ENCODE measurements at places on chromosomes 5 and 9. TPM values are rescaled to one million over a fixed set of nuclear protein-coding genes. Genes with fewer than 3 reads are reported as not detected.

Gene CYFIP2
- 96.6 TPM for total RNA-seq

Gene NSG2
- 0.29 TPM for total RNA-seq

Gene SLC1A3
- 24.1 TPM for total RNA-seq

Gene GABBR2
- not detected for total RNA-seq

Gene RGS7BP
- total RNA-seq, result 11.7 TPM

Gene PRRC2B
- 148 TPM for total RNA-seq

Gene LPCAT1
- total RNA-seq, result 30.8 TPM

GRCh38 chr5:40238066-40238745 lies 441.5 kb upstream of the PTGER4 start:
- no peak for DNase-seq

DNA sequence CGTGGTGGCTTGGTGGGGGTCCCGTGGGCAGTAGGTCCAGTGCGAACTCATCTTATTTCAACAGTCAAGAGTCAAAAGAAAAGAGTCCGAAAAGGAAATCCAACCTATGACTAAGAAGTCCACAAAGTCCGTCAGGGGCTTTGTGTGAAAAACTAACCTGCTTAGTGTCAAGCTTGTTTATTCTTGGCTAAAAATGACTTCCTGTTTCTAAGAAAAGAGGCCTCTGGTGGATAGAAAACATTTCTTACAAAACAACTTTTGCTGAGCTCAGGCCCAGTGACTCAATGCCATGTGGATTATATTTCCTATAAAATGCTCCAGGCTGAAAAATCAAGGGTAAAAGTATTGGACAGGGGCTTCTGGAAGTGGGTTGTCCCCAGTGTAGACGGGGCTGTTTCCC lies 105.9 kb downstream of the GADD45G start:
- DNase-seq, result no peak

- no peak for DNase-seq
Measured at GRCh38 chr5:34854459-34855174, 15.7 kb downstream of the TTC23L start.

DNA sequence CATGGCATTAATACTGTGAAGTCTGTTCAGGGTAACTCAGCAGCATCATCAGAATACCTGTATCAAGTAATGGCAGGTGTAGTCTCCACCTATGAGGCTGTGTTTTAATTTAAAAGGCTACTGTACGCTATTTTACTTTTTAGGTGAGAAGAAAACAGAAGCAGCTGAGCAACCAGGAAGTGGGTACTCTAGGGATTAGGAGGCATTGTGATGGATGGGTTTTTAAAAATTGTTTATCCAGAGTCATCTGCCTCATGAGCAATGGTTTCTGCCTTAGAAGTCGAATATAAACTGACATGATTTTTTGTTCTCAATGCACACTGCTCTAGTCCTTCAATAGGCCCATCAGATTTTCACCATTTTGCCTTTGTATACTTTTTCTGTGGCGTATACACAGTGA lies 42.6 kb downstream of the PSIP1 start:
- DNase-seq, result no peak

DNA sequence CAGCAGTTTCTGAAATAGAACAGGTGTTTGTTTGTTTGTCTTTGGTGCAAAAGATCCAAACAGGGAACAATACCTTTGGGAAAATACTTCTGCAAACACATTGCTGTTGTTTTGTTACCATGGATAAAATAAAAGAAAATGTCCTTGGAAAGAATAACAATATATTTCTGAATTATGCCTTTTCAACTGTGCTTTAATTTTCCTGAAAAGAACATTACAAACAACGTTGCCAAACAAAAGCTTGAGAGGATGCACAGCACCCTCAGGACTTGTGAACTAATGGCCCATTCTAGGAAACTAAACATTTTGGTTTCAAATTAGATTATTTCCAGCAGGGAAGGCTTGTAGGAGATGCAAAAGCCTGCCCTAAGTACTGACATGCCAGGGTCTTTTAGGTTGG lies 967.2 kb downstream of the TLE4 start:
- no peak for DNase-seq

- no peak for DNase-seq
Measured at GRCh38 chr9:20566401-20566800, 55.9 kb downstream of the MLLT3 start.

GRCh38 chr9:35695943-35696401 lies 6.2 kb upstream of the TPM2 start:
- DNase-seq, result peak; percentile 18

DNA sequence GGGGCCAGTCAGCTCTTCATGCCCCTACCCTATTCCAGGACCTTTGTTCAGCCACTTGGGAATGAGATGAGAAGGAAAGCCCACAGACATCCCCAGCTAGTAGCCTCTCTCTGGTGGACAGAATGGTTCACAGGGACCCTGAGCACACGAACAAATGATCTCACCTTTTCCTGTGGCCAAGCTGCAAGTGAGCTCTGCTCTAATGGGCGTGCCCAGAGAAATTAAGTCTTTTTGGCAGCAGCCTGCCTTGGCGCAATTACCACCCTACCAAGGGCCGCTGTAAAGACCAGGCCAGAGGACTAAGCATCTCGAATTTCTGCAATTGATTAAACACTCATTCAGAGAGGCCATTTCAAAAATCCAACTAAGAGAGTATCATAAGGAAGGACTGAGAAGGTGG lies 56.0 kb downstream of the WHRN start:
- DNase-seq, result no peak

GRCh38 chr9:83166372-83166771 lies 103.4 kb upstream of the RASEF start:
- no peak for DNase-seq

DNA sequence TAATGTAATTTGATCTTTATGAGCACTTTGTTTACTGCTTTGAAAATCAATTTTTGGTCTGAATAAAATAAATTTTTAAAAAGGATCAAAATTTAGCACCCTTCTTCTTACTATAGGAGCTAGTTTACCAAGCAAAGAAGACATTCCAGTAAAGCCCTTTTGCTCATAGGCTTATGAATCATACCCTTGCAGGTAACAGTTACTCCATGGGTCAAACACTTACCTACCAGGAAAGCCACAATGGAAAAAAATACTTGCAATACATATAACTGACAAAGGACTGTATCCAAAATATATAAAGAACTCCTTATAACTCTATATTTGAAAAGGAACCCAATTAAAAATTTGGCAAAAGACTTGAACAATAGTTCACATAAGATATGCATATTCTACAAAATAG lies 66.6 kb downstream of the SHOC1 start:
- DNase-seq, result no peak

- DNase-seq, result no peak
Measured at GRCh38 chr9:117448066-117448465, 33.2 kb upstream of the ASTN2 start.

DNA sequence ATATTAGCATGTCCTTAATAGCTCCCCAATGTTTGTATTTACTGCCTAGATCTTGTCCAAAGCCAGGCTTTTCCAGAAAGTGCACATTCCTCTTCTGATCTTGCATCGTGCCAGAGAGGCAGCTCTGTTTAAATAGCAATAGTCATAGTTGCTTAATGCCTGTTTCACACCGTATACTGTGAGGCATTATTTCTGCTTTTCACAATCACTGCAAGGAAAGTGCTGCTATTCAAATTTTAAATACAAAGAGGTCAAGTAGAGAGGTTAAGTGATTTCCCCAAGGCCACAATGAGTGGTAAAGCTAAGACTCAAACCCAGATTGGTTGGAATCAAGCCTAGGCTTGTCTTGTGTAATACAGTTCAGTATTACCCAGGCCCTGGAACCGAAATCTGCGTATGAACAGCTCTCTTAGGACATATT lies 153.6 kb downstream of the SNX18 start:
- DNase-seq, result no peak

DNA sequence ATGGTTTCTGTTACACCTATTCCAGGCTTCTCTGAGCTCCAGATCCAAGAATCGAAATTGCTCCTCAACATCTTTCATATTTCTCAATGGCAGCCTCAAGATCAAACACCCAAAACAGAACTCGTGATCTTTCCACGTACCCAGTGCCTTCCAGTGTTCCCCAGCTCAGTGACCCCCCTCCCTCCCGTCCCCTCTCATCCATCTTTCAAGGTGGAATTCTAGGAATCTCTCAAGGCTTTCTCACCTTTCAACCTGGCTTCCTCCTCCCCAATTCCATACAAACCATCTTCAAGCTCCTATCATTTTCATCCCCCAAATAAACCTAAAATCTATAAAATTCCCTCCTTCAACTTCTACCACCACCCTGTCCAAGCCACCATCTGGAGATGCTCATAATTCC lies 615.3 kb downstream of the BNC2 start:
- no peak for DNase-seq

DNA sequence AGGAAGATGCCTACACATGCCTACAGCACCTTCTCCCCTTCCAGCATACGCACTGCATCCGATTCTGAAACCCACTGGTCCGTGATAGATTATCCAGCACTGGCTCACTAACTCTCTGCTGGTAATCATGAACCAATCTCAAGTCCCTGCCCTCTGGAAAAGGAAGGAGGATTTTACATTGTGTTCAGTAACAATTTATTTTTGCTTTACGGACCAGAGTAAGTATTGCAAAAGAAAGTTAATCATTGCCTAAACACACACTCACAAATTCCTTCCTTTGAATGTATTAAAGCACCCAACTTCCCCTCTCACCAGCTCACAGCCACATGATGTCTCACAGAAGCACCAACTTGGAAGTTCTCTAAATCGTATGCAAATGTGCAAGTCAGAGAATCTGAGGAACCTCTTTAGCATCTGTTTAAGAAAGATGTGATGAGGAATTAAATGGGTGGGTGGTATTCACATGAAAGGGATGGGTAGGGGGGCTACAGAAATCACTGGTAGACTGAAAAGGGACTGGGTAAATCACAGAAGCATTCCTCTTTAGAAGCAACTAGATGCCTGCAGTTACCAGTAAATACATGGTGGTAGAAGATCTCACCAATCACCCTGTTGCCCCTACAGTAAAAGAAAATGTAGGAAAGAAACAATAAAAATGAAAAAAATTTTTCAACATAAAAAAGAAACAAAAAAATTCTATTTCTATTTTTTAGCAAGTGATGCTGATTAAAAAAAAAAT lies 8.4 kb downstream of the GNAQ start:
- DNase-seq, result no peak

GRCh38 chr9:114629563-114630090 lies 18.5 kb downstream of the TMEM268 start:
- no peak for DNase-seq

DNA sequence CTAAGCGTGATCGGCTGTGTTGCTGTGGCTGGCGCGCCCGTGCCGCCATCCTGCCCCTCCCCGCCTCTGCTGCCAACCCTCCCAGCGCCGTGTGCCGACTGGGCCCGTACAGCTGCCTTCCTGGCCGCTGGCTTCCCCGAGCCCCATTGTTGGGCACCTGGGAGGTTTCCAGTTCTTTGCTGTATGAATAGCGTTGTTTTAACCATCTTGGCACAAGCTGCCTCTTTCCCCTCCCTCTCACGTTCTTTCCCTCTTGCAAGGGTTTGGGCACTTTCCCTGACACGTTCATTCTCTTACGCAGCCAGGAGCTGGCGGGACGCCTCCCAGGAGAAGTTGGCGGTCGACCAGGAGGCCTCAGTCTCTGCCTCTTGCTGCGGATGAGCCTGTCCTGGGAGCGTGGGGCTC lies 43.1 kb upstream of the RXRA start:
- DNase-seq, result peak; percentile 89

GRCh38 chr9:72127753-72128152 lies 21.5 kb upstream of the GDA start:
- DNase-seq, result no peak

- DNase-seq, result no peak
Measured at GRCh38 chr5:81425569-81425968, 31.6 kb upstream of the ACOT12 start.

- no peak for DNase-seq
Measured at GRCh38 chr5:5398071-5398470, 24.4 kb upstream of the ICE1 start.

DNA sequence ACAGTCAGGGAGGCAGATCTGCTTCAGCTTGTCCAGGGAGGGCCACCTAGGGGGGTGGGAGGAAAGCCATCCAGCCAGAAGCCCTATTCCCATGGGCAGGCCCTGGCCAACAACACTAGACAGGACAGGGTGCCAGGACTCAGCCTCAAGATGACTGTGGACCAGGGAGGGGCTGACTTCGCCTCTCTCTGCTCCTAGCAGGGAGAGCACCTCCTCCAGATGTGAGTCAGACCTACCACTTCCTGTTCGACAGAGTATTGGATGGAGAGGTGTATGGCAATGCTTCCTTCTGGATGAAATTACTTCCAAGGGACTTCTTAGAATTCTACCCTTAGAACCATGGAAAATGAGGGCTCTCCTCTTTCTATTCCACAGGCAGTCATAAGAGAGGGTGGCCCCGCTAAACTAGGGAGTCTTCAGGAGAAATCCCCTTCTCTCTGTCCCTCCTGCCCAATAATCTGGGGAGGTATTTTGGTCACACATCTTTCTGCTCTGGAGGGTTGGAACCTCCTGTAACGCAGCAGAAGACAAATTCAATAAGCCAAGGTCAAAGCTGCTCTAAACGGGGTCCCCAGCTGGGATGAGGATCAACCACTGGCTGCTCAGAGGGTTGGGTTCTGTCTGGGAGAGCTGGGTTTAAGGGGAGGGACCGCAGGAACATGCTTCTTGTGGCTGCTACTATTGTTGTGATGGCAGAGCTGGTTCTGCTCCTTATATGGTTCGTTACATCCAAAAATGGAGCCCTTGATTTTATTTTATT lies 23.2 kb upstream of the RCL1 start:
- no peak for DNase-seq

DNA sequence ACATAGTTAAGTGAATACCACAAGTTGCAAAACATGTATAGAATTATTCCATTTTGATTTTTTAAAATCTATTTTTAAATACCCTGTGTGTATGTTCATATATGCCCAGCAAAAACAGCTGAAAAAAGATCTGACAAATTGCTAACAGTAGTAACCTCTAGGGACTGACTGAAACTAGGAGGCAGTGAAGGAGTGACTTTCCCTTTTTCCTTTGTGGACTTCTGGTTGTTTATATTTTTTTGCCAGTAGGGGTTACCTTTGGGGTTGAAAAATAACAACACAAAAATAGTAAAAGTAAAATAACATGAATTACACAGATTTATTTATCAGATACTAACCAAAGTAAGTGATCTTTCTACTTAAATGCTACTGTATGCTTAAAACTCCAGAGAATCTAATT lies 2.9 kb downstream of the MEGF9 start:
- no peak for DNase-seq

- no peak for DNase-seq
Measured at GRCh38 chr5:30040488-30041118, 1152.9 kb upstream of the CDH6 start.

DNA sequence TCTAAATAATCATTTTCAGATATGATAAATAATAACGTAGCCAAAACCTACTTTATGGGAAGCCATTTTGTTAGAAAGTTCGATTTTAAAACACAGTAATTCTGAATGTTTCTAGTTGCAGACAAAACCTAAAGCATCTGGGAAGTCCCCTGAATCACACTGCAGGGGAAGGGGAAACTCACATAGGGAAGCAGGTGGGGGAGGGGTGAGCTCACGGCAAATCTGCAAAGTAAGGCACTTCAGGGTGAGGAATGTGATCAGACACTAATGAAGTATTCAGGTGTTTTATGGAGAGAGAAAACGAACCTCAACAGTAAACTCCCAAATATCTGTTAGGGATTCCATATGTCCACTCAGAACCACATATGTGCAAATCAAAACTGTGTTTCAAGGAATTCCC lies 70.7 kb downstream of the EPB41L4A start:
- no peak for DNase-seq

GRCh38 chr9:9214066-9214465 lies 1398.7 kb downstream of the PTPRD start:
- DNase-seq, result no peak

- DNase-seq, result no peak
Measured at GRCh38 chr5:66864240-66864884, 268.2 kb downstream of the MAST4 start.

GRCh38 chr5:14071433-14071832 lies 71.7 kb upstream of the TRIO start:
- no peak for DNase-seq

Data from posterior vena cava (tissue), 2 donors.